HS-27A (cell line): ENCODE measurements at places on chromosomes 4 and X.

DNA sequence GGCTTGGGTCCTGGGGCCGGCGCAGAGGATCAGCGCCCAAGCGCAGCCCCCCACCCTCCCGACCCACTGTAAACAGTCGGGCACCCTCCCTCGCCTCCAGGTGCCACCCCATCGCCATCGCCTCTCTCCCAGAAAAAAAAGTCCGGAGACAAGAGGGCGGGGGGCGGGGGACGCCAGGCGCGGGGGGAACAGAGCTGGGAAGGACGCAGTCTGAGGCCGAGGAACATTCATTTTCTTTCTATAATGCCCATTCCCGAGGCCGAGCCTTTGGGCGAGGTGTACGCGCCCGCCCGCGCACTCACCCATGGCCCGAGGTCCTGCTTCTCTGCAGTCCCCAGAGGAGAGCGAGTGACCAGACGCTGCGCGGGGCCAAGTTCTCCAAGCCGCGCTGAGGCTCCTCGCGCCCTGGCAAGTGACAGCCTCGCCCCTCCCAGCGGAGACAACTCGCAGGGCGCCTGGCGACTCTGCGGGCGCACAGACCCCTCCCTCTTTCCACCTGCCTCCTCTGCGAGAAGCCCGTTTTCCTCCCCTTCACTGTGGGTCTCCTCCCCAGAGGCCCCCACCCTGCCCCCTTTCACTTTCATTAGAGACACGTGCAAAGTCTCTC, 63.5 kb upstream of the WDR17 start:
- no peak for DNase-seq

DNA sequence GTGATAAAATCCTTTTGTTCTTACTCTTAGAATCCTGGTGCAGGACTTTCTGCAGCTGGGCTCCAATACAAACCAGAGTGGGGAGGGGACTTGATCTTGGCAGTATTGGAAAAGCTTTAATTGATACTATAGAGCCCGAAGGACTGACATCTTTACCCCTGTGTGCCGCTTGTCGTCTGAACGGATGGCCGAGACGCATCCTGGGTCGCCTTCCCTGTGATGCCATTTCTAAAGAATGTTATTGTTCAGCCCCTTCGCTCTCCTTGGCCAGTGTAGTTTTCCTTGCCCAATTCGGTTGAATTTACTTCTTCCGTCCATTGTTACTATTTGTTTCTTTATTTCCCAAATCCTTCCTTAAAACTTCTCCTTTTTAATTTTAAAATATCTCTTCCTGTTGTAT, 80.9 kb downstream of the CLDN34 start:
- DNase-seq, result no peak

GRCh38 chr4:155878611-155879010, 12.5 kb upstream of the ASIC5 start:
- no peak for DNase-seq

GRCh38 chr4:108006361-108006760, 16.7 kb downstream of the HADH start:
- no peak for DNase-seq

DNA sequence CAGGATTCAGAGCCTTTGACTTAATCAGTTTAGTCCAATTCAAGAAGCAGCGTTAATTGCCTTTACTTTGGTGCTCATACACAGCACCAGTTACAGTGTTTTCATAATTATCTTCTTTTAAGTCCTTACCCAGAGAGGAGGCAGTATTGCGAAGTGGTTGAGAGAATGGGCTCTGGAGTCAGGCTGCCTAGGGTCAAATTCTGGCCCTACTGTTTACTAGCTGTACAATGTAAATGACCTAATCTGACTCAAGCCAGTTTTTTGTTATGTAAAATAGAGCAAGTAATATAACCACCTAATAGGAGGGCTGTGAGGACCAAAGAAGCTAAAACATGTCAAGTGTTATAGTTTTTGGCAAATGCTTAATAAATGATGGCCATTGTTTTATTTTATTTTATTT, 27.6 kb downstream of the WDR44 start:
- no peak for DNase-seq

DNA sequence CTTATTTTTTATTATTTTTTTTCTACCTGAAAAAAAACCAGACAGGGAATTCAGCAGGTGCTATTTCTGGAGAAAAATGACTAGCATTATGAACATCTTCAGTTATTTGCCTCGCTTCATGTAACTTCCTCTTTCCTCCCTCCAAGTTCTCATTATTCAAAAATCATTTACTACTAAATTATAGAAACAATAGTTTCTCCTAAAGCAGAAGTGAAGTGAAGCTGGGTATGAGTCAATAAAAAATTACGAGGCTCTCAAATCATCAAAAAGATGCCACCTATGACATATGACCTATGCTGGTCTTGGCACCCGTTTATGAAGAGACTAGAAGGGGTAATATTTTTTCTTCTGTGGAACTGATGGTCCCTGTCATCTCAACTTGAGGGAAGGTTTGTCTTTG, 145.0 kb upstream of the AADAT start:
- DNase-seq, result no peak

DNA sequence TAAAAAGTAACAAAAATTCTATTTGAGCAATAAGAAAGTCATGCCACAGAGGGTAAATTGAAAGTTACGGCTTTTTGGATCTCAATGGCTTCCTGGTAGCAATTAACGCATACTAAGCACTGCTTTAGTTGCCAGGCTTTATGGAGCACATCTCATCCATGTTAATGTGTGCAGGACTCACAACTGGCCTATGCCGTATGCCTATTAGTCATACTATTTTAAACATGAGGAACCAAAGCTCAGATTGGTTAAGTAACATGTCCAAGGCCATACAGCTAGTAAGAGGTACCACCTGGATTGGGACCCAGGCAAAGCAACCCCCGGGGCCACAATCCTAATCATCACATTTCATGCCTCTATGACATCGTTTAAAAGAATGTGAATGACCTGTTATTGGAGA, 17.1 kb downstream of the DAPP1 start:
- DNase-seq, result no peak

DNA sequence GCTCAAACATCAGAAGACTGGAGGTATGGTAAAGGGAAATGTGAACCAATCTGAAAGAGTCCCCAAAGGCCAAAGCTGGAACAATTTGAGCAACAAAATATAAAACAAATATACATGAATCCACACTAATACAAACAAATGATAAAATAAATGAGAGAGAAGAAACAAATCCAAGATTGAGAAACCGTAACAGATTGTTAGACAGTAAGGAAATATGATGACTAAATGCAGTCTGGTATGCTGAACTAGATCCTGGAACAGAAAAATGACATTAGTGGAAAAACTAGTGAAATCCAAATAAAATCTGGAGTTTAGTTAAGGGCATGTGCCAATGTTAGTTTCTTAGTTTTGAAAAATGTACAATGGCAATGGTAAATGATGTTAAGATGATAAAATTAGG, 15.9 kb downstream of the PPA2 start:
- DNase-seq, result no peak

DNA sequence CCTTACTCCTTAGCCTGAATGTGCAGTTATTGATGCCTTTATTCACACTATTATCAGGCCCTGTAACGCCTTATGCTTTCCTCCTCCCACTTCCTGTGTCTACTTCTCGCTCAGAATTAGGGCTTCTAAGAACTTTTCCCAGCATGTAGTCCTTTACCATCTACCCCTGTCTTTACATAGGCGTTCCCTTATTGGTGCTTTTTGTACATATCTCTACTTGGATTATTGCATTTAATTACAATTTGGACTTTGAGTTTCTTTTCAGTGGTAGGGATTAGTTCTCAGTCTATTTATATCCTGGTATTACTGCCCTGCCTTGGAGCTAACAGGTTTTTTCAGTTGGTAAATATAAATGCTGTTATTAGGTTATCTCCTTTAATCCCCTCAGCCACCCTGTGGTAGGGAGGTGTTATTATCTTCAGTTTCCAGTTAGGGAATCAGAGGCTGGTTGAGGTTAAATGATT, 84.0 kb downstream of the RBPJ start:
- no peak for DNase-seq

- no peak for DNase-seq
Observed at GRCh38 chr4:170724191-170724590, 634.4 kb upstream of the AADAT start.

GRCh38 chr4:99723612-99724011, 66.0 kb upstream of the C4orf54 start:
- peak; percentile 12 for DNase-seq

DNA sequence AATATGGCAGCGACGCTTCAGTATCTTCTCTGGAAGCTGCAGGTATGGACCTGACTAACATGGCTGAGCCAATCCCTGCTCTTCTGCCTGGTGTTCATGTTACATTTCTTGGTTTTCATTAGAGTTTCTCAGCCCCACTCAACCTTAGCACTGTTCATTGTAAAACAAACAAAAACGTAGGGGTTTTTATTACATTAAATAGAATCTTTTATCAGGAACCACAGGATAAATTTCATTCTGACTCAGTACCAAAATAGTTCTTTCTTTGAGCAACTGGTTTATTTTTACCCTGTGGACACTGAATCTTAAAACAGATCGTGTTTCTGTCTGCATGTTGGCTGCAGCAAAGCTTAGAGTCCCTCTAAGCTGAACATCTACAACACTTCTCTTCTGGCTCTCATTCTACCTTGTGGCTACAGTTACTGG, 27.1 kb downstream of the FHIP1A start:
- DNase-seq, result no peak

GRCh38 chr4:147960971-147961370, 229.1 kb downstream of the ARHGAP10 start:
- DNase-seq, result no peak

GRCh38 chrX:107894038-107894437, 68.4 kb downstream of the MID2 start:
- DNase-seq, result peak; percentile 33

GRCh38 chr4:87511500-87511899, 17.7 kb downstream of the SPARCL1 start:
- DNase-seq, result no peak

DNA sequence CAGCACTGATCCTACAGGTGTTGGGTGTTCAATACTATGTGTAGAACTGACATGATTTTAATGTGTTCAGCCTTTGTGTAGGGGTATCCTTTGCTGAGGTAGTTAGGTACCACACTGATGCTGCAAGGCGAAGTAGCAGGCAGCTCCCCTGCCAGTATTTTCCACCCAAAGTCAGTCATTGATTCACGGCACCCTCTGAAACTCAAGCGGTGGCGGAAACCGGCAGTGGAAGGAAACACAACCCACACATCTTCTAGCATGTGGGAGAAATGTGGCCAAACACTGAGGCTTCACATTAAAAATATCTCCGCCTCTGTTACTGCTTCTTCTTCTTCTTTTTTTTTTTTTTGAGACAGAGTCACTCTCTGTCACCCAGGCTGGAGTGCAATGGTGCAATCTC, 126.3 kb downstream of the AASDH start:
- DNase-seq, result no peak

GRCh38 chrX:152157042-152157441, 18.7 kb upstream of the MAGEA10 start:
- no peak for DNase-seq

- no peak for DNase-seq
Observed at GRCh38 chr4:97819294-97819693, 324.0 kb downstream of the STPG2 start.

- no peak for DNase-seq
Observed at GRCh38 chr4:70443329-70443728, 28.7 kb upstream of the MUC7 start.

DNA sequence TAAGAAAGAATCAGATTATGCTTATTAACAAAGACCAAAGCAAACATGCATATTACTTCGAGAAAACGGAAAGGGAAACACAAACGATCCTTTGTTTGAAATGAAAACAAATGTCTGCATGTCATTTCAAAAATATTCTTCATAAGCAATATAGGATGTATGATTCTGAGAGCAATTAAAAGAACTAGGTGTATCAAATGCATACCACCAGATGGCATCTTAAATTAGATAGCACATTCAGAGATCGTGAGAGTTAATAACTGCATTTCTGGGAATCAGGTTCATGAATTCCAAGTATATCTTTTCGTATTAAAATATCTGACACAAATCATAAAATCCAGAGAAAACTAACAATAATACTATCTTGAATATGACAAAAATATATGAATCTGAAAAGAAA, 159.5 kb downstream of the PPP3CA start:
- DNase-seq, result no peak

GRCh38 chr4:11565899-11566298, 137.2 kb upstream of the HS3ST1 start:
- DNase-seq, result no peak

GRCh38 chr4:79087071-79087470, 147.8 kb upstream of the PAQR3 start:
- DNase-seq, result no peak

GRCh38 chr4:114807759-114808404, 209.3 kb downstream of the UGT8 start:
- no peak for DNase-seq

DNA sequence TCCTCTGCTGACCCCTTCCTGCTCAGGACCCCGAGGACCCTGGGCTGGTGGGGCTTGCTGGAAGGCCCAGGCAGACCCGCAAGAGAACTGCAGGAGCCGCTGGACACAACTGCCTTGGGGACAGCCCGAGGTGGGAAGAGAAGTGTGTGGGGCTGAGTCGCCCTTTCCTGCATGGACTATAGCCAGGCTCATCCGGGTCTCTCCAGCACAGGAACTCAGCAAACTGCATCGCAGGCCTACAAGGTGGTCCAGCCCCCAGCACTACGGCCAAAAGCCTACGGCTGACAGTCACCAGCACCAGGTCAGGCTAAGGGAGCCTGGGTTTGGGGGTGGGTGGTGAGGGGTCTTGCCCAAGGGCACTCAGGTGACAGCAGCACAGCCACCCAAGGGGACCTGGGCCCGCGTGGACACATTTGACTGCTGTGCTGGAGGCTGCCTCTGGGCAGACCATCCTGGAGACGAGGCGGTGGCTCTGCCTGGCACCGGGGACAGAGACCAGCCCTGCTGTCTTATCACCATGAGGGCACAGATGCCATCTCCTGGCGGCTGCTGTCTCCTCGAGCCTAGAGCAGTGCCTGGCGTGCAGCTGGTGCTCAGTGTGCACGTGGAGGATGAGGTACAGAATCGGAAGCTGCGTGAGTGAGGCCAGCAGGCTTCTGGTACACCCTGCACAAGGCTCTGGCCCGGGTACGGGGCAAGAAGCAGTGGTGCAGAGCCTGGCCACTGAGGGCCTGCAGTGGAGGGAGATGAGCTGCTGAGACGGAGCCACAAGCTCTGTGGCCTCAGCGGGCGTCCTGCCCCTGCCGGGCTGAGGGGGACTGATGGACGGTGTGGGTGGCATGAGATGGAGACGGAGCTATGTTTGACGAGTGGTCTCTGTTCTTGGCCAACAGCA, 15.1 kb downstream of the LRPAP1 start:
- no peak for DNase-seq

DNA sequence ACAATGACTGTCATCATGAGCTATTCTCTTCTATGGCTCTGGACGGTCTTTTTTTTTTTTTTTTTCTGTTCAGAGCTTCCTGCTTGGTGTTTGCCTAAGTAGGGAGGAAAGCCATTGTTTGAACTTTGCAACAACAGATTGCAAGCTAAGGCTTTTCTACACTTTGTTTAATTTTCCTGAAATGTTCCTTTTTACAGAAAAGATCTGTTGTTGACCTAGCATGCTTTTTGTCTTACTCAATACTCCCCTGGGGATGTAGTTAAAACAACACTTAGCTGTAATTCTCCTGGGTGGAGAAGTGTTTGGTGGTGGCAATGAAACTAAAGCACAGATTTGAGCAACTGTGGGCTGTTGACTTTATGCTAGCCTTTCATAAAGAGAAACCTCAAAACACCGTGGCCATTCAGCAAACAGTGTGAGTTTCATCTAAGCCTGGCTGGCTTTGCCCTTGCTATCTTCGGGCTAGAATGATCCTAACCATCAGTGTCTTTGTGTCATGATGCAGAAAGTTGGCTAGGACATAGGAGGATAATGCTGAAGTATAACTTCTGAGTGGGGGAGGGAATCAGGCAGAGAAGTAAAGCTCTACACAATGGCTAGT, 110.5 kb downstream of the ANXA3 start:
- DNase-seq, result no peak

GRCh38 chrX:133495464-133496391, 80.4 kb upstream of the GPC4 start:
- no peak for DNase-seq
